Forelimb muscle (tissue), 1 donor: ENCODE measurements at places on chromosomes 1 and 21. TPM values are rescaled to one million over a fixed set of nuclear protein-coding genes. Genes with fewer than 3 reads are reported as not detected.

Gene MMP23B
- polyA plus RNA-seq, result 44.9 TPM

Gene DENND4B
- polyA plus RNA-seq, result 28.6 TPM

Gene DFFB
- polyA plus RNA-seq, result 4.6 TPM

Gene ABL2
- 7.7 TPM for polyA plus RNA-seq

Gene SGIP1
- 1.6 TPM for polyA plus RNA-seq
